ENCODE measurements at places on chromosomes 3 and 15.
A peak's percentile ranks its signal among the peaks of the same experiment; 100 is the strongest.

DNA sequence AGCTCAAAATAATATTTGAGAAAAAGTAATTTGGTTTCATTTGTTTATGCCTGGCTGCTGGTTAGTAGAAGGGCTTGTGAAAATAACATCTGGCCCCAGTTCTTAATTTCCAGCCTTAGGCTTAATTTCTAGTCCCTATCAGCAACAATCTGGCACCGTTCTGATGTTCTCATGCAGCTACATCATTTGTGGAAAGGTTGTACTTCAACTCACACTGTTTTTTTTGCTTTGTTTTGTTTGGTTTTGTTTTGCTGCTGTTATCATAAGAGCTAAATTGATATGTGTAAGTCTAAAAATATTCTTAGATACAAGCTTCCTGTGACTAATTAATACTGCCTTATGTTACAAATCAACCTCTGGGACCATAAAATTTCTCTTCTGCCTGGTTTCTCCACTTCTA is 8.9 kb downstream of the CPA3 start:
- no peak for DNase-seq

- no peak for DNase-seq
Observed at GRCh38 chr3:181916013-181916412, 204.3 kb downstream of the SOX2 start.

- DNase-seq = no peak
Observed at GRCh38 chr3:160870327-160870726, 114.3 kb downstream of the PPM1L start.

DNA sequence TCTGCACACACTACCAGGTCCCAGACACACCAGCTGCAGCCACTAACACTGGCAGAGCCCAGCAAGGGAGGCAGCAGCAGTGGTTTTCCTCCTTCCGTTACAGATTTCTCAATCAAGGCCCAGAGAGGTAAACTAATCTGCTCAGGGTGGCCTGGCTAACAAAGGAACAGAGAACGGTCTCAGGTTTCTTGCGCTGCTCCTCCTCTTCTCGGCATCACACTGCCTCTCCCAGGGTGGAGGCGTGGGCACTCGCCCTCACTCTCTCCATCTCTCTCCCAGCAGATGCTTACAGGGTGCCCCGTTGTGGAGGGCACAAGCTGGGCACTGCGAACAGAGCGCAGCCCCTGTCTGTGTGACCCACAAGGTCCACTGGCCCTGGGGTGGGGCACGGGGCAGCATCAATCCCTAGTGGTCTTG is 228.7 kb downstream of the VPS13C start:
- peak; percentile 27 for DNase-seq

- no peak for DNase-seq
Observed at GRCh38 chr3:12734960-12735359, 24.1 kb downstream of the TMEM40 start.
